Activated CD4-positive, alpha-beta T cell treated with anti-CD3 and anti-CD28 coated beads, Interleukin-2, amount 50 U/mL, for 48 hours (primary cell): ENCODE measurements at places on chromosomes 2 and 18.

- DNase-seq, result no peak
Observed at GRCh38 chr2:78861546-78861945, 164.0 kb upstream of the REG3G start.

GRCh38 chr2:234291765-234292204 is 205.1 kb downstream of the ARL4C start:
- peak; percentile 39 for DNase-seq

DNA sequence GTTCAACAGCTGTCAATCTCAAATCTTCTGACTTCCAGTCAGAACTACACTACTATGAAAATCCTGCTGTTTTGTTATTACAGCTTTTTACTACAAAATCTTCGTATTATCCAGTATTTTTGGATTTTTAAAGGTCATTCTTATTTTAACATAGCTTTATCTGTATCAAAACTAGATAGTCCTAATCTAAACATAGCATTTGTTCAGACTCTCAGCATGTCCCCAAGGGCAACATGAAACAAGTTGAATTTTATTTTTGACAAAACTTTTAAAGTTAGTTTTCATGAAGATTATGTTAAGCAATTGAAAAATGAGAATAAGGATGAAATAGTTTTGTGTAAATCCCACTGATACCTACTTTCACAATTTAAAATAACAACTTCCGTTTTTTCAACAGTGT is 48.1 kb downstream of the PDE1A start:
- no peak for DNase-seq

- DNase-seq, result no peak
Observed at GRCh38 chr18:9596843-9597526, 17.4 kb downstream of the PPP4R1 start.

DNA sequence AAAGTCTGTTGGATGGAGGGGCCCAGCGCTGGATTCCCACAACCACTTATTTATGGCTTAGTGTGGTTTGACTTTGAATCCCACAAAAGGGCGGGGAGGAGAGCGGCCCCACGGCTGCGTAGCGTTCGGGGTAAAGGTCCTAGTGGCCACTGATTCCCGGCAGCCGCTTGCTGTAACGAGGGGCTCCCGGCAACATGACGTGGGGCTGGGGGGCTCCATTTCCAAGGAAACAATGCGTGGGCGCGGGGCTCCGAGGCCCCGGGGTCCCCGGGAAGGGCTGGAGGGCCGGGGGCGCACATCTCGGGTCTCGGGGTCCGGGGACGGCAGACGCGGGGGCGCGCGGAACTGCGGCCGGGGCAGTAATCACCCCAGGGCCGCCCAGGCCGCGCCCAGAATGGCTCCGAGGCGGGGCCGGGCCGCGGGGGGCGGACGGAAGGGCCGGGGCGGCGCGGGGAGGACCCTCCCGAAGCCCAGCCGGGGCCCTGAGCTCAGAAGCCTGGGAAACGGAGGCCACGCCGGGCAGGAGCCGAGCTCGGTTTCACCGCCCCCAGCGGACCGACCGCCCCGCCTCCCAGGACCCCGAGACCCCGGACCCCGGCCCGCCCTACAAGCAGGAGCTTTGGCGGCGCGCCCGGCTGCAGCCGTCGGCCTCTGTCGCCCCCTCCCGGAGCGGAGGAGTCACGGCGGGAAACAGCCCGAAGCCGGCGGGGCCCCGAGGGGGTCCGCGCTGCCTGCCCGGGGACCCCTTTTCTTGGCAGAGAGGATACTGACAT is 11.9 kb upstream of the MLPH start:
- peak; percentile 80 for DNase-seq

GRCh38 chr2:19256121-19256601 is 102.3 kb downstream of the OSR1 start:
- no peak for DNase-seq

- no peak for DNase-seq
Observed at GRCh38 chr18:394987-395362, 105.5 kb downstream of the COLEC12 start.
